ENCODE measurements at places on chromosomes 6 and 20.
A peak's percentile ranks its signal among the peaks of the same experiment; 100 is the strongest.

DNA sequence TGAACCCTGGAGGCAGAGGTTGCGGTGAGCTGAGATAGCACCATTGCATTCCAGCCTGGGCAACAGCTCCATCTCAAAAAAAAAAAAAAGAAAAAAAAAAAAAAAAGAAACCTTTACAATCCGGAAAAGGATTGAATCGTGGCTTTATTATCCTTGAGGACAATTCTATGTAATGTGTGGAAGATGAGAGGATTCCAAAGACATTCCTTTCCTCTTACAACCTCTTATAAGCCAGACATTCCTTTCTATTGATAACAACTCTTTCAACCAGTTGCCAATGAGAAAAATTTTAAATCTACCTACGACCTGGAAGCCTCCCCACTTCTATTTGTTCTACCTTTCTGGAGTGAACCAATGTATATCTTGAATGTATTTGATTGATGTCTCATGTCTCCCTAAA is 91.2 kb upstream of the EEF1E1 start:
- peak; percentile 58 for DNase-seq

GRCh38 chr20:53557130-53557529 is 36.5 kb downstream of the ZNF217 start:
- DNase-seq = no peak

DNA sequence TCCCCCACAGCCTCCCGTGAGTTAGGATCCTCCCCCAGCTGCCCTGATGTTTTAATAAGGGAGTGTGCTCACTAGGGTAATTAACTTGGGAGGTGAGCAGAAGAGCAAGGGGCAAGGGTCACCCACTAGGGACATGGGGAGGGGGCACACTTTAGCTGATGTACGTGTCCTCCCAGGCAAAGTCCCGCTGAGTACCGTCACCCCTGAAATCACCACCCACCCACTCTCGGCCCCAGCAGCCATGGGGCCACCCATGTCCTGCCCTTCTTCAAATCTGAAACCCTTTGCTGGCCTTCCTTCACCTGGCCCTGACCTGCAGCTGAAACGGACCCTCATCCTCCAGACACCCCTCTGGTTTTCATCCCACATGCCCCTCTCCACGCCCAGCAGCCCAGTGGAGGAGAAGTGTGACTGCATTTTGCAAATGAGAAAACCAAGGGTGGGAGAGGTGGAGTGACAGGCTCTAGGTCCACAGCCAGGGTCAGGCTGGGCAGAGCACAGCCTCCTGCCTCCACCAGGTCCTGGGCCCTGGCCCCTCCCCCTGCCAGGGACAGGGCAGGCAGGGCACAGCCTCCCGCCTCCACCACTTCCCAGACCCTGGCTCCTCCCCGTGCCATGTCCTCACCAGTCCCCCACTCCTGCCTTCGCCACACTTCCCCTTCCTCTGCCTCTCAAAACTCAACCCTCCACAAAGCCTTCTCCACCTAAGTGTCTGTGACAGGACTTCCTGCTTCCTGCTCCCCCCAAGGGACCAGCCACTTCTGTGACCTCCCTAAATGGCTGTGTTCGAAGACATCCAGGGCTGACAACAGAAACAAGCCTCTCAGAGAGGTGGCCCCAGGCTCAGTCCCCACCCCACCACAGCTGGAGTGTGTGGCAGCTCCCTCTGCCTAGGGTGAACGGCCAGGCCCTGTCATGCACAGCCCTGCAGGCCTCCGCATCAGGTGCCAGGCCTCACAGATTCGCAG is 15.1 kb downstream of the ACSS1 start:
- DNase-seq = no peak

DNA sequence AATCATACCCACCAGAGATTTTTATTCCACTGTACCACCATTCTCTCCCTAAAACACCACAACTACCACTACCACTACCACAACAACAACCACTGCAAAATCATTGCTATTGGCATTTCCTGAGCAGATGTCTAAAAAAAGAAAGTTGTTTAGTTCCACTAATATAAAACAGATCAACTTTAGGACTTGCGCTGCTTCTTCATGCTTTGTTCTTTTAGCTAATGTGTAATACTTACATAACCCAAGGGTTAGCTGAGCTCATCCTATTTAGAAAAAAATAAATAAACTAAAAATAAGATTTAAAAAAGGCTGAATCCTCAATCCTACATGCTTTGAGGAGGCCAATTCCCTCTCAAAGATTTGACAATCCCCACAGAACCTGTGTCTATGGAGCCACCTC is 11.4 kb downstream of the IYD start:
- no peak for DNase-seq

Data from ELR (cell line).